Uterus (tissue), 4 donors: ENCODE measurements at places on chromosomes 13 and 19.
A peak's percentile ranks its signal among the peaks of the same experiment; 100 is the strongest.

GRCh38 chr19:5103812-5104410, 135.0 kb downstream of the KDM4B start:
- no peak for DNase-seq

DNA sequence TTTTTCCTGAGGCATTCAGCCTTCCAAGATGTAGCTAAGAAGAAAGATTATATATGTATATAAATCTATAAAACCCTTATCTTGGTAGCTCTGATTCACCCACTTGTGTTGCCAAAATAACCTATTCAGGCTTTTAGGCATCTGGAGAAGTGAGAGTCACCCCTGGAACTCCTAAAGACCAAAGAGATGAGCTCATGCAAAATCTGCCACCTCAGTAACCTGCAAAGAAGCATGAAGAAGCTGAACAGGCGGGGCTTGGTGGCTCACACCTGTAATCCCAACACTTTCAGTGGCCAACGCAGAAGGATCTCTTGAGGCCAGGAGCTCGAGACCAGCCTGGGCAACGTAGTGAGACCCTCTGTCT, 393.7 kb downstream of the FOXO1 start:
- peak; percentile 46 for DNase-seq

GRCh38 chr13:33016414-33017322, at the start of gene KL:
TSS of gene KL (plus strand) at chr13:33016423. CDS start at chr13:33016441, 18 bp downstream.
- DNase-seq, result no peak

- DNase-seq, result no peak
Observed at GRCh38 chr13:100842136-100842535, 167.5 kb upstream of the TMTC4 start.

DNA sequence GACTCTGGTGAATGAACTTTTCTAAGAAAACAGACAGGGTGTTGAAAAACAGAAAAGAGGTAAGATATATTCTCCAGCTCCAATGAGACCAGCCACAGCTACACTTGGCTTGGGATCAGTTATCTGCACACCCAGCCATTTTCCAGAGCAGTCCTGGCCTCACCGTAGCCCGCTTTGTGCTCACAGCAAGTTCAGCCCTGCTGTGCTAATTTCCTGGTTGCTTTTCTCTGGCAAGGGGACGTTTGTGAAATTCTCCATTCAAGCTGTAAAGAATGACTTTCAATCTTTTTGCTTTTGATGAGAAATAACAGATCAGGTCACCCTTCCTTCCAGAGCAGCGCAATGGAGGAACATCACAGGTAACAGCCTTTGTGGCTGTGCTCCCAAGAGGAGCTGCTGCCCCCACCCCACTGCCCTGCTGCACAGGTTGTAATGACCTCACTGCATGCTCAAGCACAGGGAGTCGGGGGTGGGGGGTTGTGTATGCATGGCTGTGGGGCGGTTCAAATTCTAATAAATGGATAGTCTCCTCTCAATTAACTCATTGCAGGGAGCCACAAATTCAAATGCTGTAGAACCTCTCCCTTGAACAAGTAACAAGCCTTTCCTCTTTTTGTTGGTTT, 516.6 kb upstream of the NBEA start:
- DNase-seq, result no peak

GRCh38 chr13:20399515-20399914, 126.1 kb downstream of the CRYL1 start:
- DNase-seq, result no peak

DNA sequence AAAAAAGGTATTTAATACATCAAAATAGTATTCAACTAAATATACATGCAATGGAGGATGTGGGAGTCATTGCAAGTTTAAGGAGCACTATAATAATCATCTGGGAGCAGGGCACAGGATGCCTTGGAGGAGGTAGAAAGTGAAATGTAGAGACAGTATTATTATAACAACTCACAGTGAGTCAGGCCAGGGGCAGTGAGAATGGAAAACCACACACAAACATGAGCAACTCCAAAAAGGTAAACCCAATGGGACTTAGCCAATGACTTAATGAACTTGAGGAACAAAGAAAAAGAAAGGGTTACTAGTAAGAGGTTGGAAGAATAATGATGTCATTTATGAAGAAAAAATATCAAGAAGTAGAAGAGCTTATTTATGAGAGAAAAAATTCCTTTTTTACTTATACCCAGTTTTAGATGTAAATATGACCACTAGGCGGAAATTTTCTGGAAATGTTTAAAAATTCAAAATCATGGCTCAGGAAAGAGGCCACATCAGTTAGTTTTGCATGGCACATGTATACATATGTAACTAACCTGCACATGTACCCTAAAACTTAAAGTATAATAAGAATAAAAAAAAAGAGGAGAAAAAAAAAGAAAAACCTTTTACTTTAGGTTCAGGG, 389.3 kb downstream of the SUCLA2 start:
- DNase-seq, result no peak
